Activated T-helper 1 cell treated with Interleukin-2 at 50 U/mL for 16 hours (primary cell): ENCODE measurements at places on chromosomes 5 and 9.

- DNase-seq, result no peak
These were observed 108.3 kb downstream of the PLPP1 start for GRCh38 chr5:55426455-55426854.

GRCh38 chr5:108079753-108080152 lies 302.1 kb downstream of the FBXL17 start:
- DNase-seq, result no peak

DNA sequence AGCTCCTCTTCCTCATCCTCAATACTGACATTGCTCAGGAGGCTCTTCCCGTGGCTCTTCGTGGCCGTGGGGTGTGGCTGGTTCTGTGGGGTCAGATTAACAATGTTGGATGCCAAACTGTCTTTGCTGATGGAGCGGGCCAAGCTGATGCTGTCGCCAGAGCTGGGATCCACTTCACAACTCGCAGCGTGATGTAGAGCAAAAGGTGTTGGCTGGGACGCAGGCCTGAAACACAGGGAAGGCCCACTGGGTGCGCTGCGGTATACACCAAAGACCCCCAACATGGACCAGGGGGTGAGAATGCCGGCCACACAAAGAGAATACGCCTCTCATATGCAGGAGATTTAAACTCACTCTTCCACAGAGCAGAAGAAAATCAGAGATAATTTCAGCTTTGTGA lies 84.3 kb downstream of the CAMSAP1 start:
- no peak for DNase-seq

- DNase-seq, result peak; percentile 81
These were observed 19.4 kb downstream of the GBGT1 start for GRCh38 chr9:133144142-133144903.

- no peak for DNase-seq
These were observed 742 bp downstream of the BHMT2 start for GRCh38 chr5:79070350-79070667.

GRCh38 chr9:94553029-94553938 lies 1.6 kb upstream of the PCAT7 start:
- DNase-seq, result no peak

DNA sequence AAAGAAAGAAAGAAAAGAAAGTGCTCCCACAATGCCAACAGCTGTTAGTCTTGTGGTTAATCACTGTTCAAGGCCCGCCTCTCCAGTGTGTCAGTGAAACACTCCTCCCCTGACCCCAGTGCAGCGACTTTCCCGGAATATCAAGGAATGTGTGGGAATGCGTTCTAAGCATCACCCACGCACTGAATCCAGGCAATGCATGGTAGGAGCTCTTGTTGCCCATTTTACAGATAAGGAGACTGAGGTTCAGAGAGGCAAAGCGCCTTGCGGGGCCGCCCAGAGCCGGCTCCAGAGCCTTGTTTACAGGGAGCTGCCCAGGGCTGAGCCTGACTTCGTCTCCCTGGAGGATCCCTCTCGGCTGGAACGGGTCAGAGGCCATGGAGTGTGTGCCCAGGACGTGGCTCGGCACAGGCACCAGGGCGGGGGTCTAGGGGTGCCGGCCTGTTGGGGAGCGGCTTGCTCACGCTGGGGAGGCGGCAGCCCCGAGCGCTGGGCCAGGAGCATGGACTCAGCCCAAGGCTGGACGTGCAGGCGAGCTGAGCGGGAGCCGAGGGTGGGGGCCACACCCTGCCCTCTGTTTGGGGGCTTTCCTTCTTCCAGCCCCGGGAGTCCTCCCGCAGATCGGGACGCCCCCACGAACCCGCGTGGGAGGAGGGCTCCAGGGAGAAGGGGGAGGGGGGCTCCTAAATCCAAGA lies 823 bp downstream of the ST6GALNAC6 start:
- no peak for DNase-seq

DNA sequence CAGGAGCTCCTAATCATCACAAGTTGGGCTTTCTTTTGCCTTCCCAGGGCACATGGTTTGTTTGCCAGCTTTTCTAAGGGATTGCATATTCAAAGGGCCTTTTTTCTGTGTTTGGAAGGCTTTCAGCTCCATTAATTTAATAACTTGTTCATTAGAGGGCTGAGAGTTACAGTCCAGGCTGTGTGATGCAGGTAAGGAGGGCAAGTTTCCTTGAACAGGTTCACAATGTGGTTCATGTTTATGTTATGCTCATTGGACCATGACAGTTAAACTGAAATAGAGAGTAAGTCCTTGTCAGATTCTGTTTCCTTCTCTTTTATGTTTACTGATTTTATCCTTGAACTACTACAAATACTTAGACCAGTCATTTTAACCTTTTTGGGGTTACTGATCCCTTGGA lies 174.4 kb downstream of the MARCHF11 start:
- DNase-seq, result no peak

GRCh38 chr9:38084556-38084880 lies 15.5 kb upstream of the SHB start:
- no peak for DNase-seq

DNA sequence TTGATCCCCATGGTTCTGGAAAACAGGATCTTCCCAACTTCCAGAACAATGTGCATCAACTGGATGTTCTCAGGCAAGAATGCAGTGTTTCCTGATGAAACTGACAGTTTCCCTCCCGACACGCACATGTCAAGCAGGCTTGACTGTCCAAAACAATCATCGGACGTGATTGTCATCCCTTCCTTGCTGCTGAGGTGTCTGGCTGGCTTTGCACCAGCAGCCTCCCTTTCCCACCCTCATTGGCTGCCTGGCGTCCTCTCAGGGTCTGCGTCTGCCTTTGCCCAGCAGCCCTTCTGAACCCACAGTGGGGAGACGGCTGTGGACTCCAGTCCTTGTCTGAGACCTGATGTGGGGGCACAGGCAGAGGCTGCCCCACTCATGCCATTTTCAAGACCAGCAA lies 110.8 kb downstream of the MARCHF3 start:
- DNase-seq, result no peak

DNA sequence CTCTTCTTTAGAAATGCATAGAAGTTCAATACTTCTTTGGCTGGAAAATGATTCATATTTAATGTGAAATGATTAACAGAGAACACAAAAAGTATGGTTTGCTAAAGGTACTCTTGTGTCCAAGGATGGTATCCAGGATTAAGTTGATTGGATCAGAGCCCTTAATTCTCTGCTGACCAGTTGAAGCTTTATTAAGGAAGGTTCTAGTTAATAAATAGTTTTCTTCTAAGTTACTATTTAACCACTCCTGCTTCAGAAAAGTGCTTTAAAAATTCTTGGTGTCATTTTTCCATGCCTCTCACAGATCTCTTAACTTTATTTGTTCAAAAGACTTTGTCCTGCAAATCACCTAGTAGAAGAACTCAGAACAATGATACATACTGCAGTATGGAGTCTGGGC lies 134.3 kb downstream of the MEF2C start:
- no peak for DNase-seq

GRCh38 chr5:157568222-157568621 lies 7.4 kb downstream of the ADAM19 start:
- no peak for DNase-seq

GRCh38 chr5:89045216-89045615 lies 162.2 kb upstream of the MEF2C start:
- DNase-seq, result no peak

GRCh38 chr5:157766902-157767301 lies 23.4 kb downstream of the LSM11 start:
- no peak for DNase-seq

DNA sequence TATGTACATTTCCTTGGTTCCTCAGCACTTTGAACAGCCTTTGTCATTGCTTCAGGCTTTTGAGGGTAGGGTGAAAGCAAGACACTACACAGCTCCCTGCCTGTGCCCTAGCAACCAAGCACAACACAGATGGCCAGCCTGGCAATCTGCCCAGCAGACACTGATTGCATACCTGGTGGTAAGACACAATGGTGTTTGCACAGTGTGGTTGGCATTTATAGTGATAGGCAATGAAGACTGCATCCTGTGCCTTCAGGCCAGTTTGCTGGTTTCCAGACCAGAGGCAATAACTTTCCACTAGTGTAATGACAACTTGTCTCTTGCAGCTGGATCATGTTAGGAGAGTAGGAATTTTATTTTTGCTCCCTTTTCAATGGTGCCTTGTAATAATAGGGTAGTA lies 144.5 kb upstream of the TNC start:
- no peak for DNase-seq

- no peak for DNase-seq
These were observed 219.2 kb upstream of the PANK3 start for GRCh38 chr5:168798065-168799023.

DNA sequence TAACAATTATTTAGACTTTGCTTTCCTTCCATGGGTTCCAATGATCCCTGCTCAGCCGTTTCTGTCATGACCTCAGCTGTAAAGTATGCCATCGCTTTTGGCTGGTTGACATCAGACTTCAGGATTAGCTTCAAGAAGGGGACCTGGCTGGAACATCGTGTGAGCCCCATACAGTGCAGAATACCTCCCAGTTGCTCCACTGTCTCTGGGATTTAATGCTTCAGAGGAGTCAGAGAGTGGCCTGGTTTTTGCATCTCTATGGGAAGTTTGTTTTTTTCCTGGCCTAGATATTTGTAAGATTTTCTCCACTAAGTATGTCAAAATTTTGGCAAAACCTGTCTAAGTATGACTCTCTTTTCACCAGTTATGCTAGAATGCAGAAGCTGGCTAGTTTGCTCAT lies 216.9 kb downstream of the GABBR2 start:
- DNase-seq, result no peak

DNA sequence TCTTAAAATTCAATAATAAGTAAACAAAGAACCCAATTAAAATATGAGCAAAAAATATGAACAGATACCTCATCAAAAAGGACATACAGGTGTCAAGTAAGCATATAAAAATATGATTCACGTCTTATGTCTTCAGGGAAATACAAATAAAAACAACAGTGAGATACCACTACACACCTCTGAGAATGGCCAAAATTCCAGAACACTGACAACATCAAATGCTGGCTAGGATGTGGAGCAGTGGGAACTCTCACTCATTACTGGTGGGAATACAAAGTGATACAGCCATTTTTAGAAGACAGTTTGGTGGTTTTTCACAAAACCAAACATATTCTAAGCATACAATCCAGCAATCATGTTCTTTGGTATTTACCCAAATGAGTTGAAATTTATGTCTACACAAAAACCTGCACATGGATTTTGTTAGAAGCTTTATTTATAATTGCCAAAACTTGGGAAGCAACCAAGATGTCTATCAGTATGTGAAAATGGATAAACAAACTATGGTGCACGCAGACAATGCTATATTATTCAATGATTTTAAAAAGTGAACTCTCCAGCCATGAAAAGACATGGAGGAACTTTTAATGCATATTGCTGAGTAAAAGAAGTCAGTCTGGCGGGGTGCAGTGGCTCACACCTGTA lies 252.3 kb downstream of the NR3C1 start:
- DNase-seq, result no peak

- DNase-seq, result no peak
These were observed 11.8 kb downstream of the ZNF608 start for GRCh38 chr5:124734574-124735168.

DNA sequence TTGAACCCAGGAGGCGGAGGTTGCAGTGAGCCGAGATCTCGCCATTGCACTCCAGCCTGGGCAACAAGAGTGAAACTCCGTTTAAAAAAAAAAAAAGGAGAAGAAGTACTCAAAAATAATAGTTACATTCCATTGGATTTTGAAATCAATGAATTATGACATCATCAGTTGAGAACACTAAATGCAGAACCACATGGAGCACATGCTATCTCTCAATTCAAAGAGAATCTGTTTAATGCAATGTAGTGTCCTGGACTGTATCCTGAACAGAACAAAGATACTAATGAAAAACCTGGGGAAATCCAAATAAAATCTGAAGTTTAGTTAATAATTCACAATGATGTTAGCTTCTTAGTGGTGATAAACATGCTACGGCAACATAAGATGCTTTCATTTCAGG lies 20.3 kb downstream of the CDC14B start:
- no peak for DNase-seq

DNA sequence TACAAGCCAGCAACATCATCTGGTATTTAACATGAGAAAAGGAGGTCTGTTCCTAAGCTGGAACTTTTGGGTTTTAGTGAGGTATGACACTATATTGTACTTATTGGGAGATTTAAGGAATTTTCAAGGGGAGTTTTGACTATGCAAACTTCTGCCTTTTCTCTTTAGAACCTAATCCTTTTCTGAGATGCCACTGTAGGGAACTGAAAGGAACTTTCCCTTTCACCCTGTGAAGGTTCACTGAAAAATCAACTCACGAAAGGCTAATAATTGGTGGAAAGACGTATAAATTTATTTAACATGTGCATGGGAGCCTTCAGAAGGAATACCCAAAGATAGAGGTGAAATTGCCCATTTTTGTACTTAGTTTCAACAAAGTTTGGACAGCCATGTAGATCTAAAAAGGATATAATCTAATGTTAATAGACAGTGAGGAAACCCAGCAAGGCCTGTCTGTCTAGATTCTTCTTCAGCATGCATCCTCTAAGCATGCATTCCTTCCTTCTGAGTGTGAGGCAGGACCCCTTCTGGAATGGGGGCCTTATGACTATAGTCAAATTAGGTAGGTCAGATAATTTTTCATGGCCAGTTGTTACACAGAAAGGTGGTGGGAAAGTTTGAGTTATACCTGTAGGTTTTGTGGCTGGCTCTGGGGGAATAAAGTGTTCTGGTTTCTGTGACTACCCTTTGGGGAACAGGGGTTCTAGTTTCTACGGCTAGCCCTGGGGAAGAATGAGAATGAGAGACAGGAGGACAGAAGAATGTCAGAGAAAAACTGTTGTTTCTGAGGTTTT lies 200.3 kb downstream of the C9orf152 start:
- DNase-seq, result no peak
